ENCODE measurements at places on chromosomes 3 and 15. TPM values are rescaled to one million over a fixed set of nuclear protein-coding genes. Genes with fewer than 3 reads are reported as not detected.

RBP2 gene
- not detected for total RNA-seq

CX3CR1 gene
- total RNA-seq: 4.4 TPM

FETUB gene
- not detected for total RNA-seq

KIF7 gene
- total RNA-seq: 4.2 TPM

GOLGA8T gene
- not detected for total RNA-seq

CHAC1 gene
- total RNA-seq: 4.7 TPM

P2RY13 gene
- 2.5 TPM for total RNA-seq

ANKUB1 gene
- not detected for total RNA-seq

CADPS gene
- 0.98 TPM for total RNA-seq

AP4E1 gene
- total RNA-seq: 9.8 TPM

LRTM1 gene
- not detected for total RNA-seq

DAZL gene
- not detected for total RNA-seq

CA12 gene
- total RNA-seq: 237 TPM

ECE2 gene
- total RNA-seq: not detected

TEX55 gene
- not detected for total RNA-seq

EPHB3 gene
- 1.4 TPM for total RNA-seq

GOLGA8G gene
- total RNA-seq: not detected

CKMT1A gene
- total RNA-seq: 15.1 TPM

ISLR gene
- total RNA-seq: 30.2 TPM

CAMK2N2 gene
- total RNA-seq: 0.31 TPM
